Right ventricle myocardium inferior (tissue), 1 donor: ENCODE measurements at places on chromosomes 7 and 10. TPM values are rescaled to one million over a fixed set of nuclear protein-coding genes. Genes with fewer than 3 reads are reported as not detected.
A peak's percentile ranks its signal among the peaks of the same experiment; 100 is the strongest.

RAB19 gene
- total RNA-seq, result not detected

NAT16 gene
- not detected for total RNA-seq

AHR gene
- 29.6 TPM for total RNA-seq

HSPA14 gene
- total RNA-seq, result 7.6 TPM

CPN1 gene
- not detected for total RNA-seq

NT5C3A gene
- total RNA-seq, result 25.5 TPM

ST8SIA6 gene
- total RNA-seq, result 9.3 TPM

ZNRF2 gene
- total RNA-seq, result 8.7 TPM

ADCYAP1R1 gene
- total RNA-seq, result 5.8 TPM

NEUROD6 gene
- total RNA-seq, result not detected

KDM7A gene
- total RNA-seq, result 8.1 TPM

ASB13 gene
- total RNA-seq, result 15.4 TPM

CTNNA3 gene
- total RNA-seq, result 120 TPM

HSPA12A gene
- 20.8 TPM for total RNA-seq

DEPP1 gene
- 33.0 TPM for total RNA-seq

GRCh38 chr10:14379556-14380280, 49.0 kb upstream of the FRMD4A start:
- no peak for DNase-seq

DNA sequence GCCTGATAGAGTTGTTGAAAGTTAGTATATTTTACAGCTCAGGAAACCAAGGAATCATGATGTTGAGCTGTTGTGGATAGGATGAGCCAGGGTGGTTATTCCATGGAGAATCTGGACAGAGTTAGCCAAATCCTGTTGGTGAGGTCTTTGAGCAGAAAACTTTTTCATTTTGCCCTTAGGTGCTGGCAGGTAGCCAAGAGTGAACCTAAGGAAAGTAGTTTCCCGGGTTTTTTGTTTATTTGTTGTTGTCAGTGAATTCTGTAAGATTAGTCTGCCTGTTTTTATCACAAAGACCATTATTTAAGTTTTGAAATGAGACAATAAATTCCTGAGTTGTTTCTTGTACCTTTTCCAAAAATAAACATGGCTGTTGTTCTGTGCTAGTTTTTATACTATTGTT, 61.0 kb downstream of the GALNT11 start:
- DNase-seq, result no peak

- no peak for DNase-seq
Measured at GRCh38 chr10:119640875-119641526, 10.2 kb upstream of the BAG3 start.

GRCh38 chr10:36712695-36713094, 412.7 kb upstream of the ANKRD30A start:
- no peak for DNase-seq

DNA sequence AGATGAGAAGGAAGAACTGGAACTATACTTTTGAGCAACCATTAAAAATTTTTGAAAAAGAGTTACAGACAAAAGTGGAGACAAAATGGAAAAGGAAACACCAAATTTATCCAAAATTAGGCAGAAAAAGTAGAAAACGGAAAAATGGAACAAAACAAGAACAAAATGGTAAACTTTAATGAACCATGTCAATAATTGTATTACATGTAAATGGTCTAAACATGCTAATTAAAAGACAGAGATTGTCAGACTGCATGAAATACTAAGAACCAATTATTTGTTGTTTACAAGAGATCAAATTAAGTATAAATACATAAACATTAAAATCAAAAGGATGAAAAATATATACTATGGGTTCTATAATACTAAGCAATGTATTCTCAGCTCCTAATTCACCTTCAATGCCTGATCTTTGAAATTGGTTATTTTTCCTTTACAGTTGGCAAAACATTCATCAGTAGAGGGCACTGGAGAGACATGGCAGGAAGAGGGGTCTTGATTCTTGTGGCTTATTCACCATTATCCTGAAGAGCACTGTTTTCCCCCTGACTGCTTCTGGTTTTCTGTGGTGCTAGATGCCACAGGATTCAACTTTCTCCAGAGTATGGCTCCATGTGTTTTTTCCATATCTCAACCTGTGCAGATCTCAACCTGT, 124.9 kb downstream of the ELFN1 start:
- DNase-seq, result no peak

- DNase-seq, result peak; percentile 76
Measured at GRCh38 chr10:29895456-29895855, 163.9 kb downstream of the JCAD start.

DNA sequence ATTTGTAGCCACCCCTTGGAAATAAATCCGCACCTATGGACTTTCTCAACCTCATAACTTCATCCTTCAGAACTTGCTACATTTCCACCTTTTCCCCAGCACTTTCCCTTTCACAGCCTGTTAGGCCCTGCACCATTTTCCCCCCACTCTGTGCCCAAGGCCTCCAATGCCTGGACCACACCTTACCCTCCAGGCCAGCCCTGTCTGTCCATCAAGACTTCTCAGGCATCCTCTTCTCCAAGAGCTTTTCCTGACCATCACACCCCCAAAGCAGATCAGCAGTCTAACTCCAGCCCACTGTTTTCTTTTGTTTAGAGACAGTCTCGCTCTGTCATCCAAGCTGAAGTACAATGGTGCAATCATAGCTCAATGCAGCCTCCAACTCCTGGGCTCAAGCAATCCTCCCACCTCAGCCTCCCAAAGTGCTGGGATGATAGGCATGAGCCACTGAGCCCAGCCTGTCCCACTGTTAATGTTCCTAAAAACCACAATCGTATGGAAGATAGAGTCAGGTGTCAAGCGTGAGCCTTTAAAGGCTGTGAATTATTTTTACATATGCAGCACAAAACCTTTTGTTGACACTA, 116.8 kb downstream of the PARD3 start:
- no peak for DNase-seq

DNA sequence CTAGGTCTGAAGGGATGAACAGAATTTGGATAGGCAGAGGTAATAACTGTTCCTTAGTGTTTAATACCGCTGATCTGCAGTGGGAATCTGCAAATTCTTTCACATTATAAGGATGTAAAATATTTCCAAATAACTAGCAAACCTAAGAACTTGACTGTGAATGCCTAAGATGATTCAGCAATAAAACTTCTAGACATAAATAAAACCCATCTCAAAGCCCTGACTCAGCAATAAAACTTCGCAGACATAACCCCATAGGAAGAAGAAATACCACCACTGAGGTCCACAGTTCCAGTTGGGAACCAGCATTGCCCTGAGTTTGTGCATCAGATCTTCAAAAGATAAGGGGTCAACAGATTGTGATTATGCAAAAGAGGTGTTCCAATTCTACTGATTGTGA, 354.2 kb downstream of the GFRA1 start:
- DNase-seq, result no peak

DNA sequence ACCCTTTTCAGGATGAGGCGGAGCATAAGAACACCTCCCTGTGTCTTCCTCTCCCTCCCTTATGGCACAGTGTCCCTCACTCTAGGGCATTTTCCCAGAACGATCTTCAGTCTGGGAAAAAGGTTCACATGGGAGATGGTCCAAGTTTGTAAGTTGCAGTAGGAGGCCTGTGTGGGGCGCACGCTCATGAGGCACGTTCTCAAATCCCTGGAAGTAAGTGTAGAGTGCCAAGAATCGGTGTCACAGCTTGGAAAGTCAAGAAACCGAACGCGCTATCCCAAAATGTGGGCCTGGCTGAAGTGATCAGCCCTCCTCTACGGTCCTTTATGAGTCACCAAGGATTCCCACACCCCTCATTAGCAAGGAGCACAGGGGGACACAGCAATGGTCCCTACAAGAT, 23.9 kb upstream of the SMARCD3 start:
- no peak for DNase-seq

DNA sequence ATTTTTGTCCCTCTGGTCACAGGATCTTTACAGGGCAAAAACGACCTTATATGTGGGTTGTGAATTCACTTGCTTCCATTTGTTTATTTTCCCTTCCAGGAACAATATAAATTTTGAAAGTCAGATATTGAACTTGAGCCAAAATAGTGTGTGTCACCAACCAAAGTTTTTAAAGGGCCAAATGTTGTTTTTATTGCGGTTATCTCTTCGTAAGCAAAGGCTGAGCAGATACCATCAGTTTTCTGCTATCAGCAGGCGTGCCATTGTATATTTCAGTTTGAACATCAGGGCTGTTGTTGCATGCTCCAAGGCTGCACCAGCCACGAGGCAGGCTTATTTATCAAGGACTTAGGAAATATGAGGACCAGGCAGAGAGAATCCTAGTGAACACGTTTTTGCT, 160.3 kb downstream of the PAXIP1 start:
- DNase-seq, result no peak

DNA sequence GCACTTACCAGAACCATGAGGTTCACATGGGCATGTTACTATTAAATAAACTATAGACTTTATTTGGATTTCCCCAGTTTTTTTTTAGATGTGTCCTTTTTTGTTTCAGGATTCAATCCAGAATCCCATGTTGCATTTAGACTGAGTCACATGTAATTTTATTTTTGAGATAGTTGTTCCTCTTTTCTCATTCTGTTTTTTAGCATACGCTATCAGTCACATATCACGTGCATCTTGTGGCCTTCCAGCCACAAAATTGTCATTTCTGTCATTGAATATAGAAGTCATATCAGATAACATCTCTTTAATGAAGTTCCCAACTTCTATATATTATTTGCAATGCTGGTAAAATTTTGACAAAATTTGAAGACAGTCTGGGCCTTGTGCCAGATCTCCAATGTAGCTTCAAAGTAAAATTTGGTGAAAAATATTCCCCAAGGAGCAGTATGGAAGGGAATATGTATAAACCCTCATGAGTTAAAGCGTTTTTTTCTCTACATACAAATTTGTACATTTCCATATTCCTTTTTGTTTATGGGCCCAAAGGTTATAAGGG, 132.3 kb upstream of the MKI67 start:
- no peak for DNase-seq

DNA sequence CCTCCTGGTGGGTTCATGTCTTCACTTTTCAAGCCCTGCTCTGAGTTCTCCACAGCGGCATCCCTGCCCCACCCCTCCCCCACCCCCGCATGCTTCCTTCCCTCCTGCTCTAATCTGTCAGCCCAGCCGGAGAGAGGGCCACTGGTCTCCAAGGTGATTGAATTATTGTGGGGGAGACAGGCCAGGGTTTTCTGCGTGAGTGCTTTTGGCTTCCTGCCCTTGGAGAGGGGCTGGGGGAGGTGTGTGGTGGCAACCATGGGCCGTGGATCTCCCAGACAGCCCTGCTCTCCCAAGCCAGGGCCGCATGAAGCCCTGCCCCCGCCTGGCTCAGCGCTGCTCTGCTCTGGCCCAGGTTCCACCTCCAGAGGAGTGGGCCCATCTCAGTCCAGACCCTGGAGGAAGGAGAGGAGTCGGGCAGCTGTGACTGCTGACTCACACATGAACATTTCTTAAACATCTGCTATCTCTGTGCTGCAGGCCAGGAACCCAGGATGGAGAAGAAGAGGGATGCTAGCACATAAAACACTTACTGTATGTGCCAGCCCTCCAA, 109.9 kb downstream of the ZMIZ1 start:
- DNase-seq, result peak; percentile 69

DNA sequence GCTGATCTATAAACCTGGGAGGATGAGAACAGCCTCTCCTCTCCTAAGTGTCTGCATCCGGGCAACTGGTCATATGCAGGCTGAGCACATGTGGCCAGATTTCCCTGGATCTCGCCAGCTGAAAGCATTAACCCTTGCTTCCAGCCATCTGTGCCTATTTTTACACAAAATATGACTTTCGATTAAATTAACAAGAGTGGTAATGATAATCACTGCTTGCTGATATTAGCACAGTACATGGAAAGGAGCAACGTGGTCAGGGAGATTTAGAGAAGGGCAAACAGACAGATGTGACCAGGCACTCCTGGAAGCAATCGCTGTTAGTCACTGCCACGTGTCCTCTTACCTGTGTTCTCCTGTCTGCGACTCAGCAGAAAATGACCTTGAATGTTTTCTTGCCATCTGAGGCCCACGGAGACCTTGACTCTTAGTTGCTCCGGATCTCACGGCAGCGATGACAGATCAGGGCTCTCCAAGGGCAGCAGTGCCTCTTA, 59.5 kb upstream of the NPTX2 start:
- no peak for DNase-seq

- no peak for DNase-seq
Measured at GRCh38 chr7:132221356-132221755, 354.9 kb downstream of the PLXNA4 start.

DNA sequence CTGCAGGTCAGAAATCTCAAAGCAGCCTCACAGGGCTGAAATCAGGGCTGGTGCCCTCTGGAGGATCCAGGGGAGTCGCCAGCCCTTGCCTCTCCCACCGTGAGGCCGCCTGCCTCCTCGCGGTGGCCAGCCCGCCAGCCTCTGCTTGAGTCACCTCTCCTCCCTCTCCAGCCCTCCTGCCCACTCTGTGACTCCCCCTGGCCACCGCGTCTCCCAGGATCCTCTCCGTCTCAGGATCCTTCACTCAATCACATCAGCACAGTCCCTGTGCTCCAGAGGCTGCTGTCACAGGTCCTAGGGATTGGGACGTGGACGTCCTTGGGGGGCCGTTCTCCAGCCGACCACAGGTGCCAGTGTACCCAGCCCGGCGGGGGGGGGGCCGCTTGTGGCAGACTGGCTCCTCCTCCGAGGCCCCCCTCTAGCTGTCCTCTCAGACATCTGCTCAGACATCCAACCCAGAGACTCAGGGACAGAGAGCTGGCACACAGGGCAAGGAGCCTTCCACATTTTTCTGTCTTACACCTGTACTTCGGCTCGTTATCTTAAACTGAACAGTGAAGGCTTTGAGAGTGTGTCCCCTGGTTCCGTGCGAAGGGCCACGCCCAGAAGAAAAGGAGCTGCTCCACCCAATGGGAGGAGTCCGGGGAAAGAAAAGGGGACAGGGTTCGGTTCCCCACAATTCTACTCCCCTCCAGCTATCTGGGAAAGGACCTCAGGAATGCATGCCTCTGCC, 9.4 kb upstream of the PPP2R2D start:
- no peak for DNase-seq

- DNase-seq, result no peak
Measured at GRCh38 chr7:45580053-45580872, 6.1 kb downstream of the ADCY1 start.

GRCh38 chr10:110758128-110758765, 113.5 kb upstream of the PDCD4 start:
- DNase-seq, result no peak

GRCh38 chr7:79749856-79750255, 296.4 kb upstream of the MAGI2 start:
- DNase-seq, result no peak

- no peak for DNase-seq
Measured at GRCh38 chr7:107958764-107959526, 44.0 kb downstream of the LAMB1 start.

GRCh38 chr7:70259502-70259901, 661.2 kb downstream of the AUTS2 start:
- DNase-seq, result no peak

GRCh38 chr10:45427262-45427969, 53.4 kb downstream of the ALOX5 start:
- no peak for DNase-seq
